ENCODE measurements at places on chromosomes 4 and X. TPM values are rescaled to one million over a fixed set of nuclear protein-coding genes. Genes with fewer than 3 reads are reported as not detected.
A peak's percentile ranks its signal among the peaks of the same experiment; 100 is the strongest.

DNA sequence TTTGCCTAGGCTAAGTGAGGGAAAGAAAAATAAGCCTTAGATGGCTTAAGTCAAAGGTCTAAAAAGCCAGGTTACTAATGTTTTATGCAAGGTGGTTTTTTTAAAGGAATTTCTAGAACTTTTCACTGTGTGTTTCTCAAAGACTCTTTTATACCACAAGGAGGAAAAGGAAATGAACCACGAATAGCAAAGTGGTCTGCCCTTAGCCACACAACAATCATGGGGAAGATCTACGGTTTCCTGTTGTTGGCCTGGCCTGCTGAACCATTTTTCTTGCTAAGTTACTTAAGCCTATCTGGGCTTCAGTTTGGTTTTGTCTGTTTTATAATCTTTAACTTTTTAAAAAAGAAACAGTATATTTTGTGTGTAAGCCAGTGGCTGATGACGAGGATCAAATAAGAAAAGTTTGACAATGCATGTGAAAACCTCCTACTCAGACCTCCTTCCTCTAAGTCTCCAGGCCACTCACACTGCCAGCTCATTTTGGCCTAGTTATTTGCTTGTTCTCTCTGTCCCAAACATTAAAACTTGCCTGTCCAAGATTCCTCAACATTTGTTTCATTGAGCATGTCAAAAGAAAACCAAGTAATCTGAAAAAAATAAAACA is 56.7 kb upstream of the COL25A1 start:
- DNase-seq: no peak
- no peak overlapping the region for H3K4me3 ChIP-seq
- no peaks in the 10 kb centered on the region for H3K4me1 ChIP-seq
- no peaks in the 10 kb centered on the region for H3K36me3 ChIP-seq
- no peak overlapping the region for H3K27ac ChIP-seq

The CT45A2 gene
- total RNA-seq: not detected

The TNIP3 gene
- total RNA-seq: 0.95 TPM

GRCh38 chrX:134659761-134660160 is 1.5 kb upstream of the PLAC1 start:
- no peak overlapping the region for H3K27ac ChIP-seq
- H3K4me1 ChIP-seq: no peaks in the 10 kb centered on the region
- no peak overlapping the region for H3K4me3 ChIP-seq
- DNase-seq: no peak

DNA sequence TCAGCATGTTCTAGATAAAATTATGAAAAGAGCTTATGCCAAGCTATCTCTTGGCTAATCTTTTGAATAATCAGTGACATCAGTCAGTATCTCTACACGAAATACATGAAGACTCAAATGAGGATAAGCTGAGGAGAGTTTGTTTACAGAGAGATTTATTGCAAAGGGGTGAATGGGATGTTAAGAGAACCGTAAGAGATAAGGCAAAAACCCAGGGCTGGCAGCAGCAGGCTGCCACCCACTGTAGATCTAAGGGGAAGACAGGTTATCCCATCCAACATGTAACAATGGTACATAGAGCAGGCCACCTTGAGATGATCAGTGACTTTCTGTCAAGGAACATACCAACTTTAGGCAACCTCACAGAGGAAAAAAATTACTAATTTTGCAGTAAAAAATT is 432.1 kb upstream of the NR3C2 start:
- H3K36me3 ChIP-seq: no peaks in the 10 kb centered on the region
- no peaks in the 10 kb centered on the region for H3K4me1 ChIP-seq
- DNase-seq: no peak
- H3K27ac ChIP-seq: no peak overlapping the region
- H3K4me3 ChIP-seq: no peak overlapping the region

GRCh38 chrX:115047715-115048114 is 30.3 kb upstream of the IL13RA2 start:
- no peaks in the 10 kb centered on the region for H3K4me1 ChIP-seq
- no peaks in the 10 kb centered on the region for H3K27me3 ChIP-seq
- H3K27ac ChIP-seq: no peak overlapping the region
- no peaks in the 10 kb centered on the region for H3K36me3 ChIP-seq
- H3K4me3 ChIP-seq: no peak overlapping the region

The PNCK gene
- total RNA-seq: not detected

DNA sequence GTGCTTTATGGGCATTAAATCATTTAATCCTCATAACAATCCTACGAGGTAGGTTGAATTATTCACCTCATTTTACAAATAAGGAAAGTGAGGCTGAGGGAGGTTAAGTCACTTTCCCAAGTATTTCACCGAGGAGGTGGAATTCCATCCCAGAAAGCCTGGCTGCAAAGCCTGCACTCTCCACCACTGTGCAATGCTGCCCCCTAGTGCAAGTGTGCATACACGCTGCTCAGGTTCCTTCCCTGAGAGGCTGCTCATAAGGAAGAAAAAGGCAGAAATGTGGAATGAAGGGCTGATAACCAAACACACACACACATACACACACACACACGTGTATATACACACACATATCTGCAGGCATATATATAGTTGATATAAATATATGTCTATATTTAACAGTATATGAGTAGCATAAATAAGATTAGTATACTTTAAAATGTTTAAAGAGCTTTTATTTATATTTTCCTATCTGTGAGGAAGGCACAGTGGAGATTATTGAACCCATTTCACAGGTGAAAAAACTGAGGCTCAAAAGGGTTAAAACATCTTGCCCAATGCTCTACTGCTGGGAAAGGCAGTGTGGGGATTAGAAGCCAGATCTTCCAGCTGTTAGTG is 714.5 kb upstream of the TENM3 start:
- H3K27me3 ChIP-seq: no peaks in the 10 kb centered on the region
- no peaks in the 10 kb centered on the region for H3K4me1 ChIP-seq
- DNase-seq: peak; percentile 61
- H3K27ac ChIP-seq: no peak overlapping the region

- no peak for DNase-seq
- no peaks in the 10 kb centered on the region for H3K36me3 ChIP-seq
- H3K4me3 ChIP-seq: no peak overlapping the region
- H3K27me3 ChIP-seq: no peaks in the 10 kb centered on the region
Measured at GRCh38 chrX:54178100-54178940, 4.7 kb downstream of the FAM120C start.

DNA sequence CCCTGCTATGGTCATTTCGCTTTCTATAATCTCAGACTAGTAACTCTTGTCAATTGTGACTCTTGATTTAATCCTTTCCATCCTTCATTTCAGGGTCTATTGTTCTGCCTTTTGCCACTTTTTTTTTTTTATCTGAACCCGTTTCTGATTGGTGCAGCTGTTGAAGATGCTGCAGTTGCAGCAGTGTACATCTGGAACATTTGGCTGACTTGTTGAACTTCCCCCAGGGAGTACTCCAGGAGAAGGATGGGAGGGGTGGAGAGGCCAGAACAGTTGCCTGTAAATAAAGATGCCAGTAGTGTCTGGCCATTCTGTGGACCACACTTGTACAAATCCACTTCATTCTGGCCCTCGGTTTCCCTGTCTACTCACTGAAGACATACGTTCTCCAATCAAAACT is 1.0 kb upstream of the EDA start:
- no peaks in the 10 kb centered on the region for H3K36me3 ChIP-seq
- H3K27ac ChIP-seq: no peak overlapping the region
- H3K4me1 ChIP-seq: no peaks in the 10 kb centered on the region
- H3K4me3 ChIP-seq: no peak overlapping the region
- no peaks in the 10 kb centered on the region for H3K27me3 ChIP-seq

- DNase-seq: no peak
- no peaks in the 10 kb centered on the region for H3K36me3 ChIP-seq
- no peaks in the 10 kb centered on the region for H3K27me3 ChIP-seq
- H3K27ac ChIP-seq: no peak overlapping the region
Measured at GRCh38 chrX:31563792-31564191, 492.0 kb upstream of the FTHL17 start.

The SORBS2 gene
- total RNA-seq: 49.3 TPM

GRCh38 chr4:89023140-89023539 is 33.8 kb downstream of the FAM13A start:
- no peaks in the 10 kb centered on the region for H3K27me3 ChIP-seq
- peaks cover 9% of the 10 kb centered on the region for H3K36me3 ChIP-seq
- no peak for DNase-seq
- H3K4me1 ChIP-seq: no peaks in the 10 kb centered on the region

GRCh38 chr4:54683616-54684346 is 26.0 kb downstream of the KIT start:
- DNase-seq: no peak
- H3K4me1 ChIP-seq: no peaks in the 10 kb centered on the region
- H3K36me3 ChIP-seq: no peaks in the 10 kb centered on the region
- H3K27me3 ChIP-seq: no peaks in the 10 kb centered on the region
- no peak overlapping the region for H3K27ac ChIP-seq
- no peak overlapping the region for H3K4me3 ChIP-seq

All from lower lobe of right lung (tissue), 2 donors.